ENCODE measurements at places on chromosomes 13 and 19.

GRCh38 chr19:16599655-16600346 is 27.6 kb upstream of the SLC35E1 start:
- no peak for DNase-seq

- DNase-seq: no peak
These were observed 3.1 kb upstream of the DHRS12 start for GRCh38 chr13:51807041-51807440.

- no peak for DNase-seq
These were observed 3.7 kb downstream of the DLEU7 start for GRCh38 chr13:50839828-50840227.

GRCh38 chr13:104385404-104385803 is 1319.2 kb upstream of the SLC10A2 start:
- no peak for DNase-seq

Measured in osteocyte (in vitro differentiated cells).